ENCODE measurements at places on chromosomes 4 and X.

DNA sequence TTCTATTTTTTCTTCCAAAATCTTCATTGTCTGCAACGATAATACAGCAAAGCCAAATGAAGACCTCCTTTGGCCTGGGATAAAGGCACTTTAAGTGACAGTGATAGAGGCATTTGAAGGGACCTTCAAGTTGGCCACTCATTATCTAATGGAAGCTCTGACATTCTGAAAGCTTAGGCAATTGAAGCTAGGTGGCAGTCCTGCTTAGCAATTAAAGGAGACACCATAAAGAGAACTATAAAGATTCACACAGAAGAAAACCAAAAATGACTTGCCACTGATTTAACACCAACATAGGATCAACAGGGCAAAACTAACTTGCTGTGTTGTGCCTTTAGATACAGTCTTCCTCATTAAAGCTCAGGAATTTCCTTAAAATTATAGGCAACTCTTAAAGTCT lies 103.3 kb upstream of the TSPAN7 start:
- no peak for DNase-seq

- no peak for DNase-seq
These were observed 1.1 kb upstream of the SORBS2 start for GRCh38 chr4:185813133-185813532.

GRCh38 chr4:119087656-119088055 lies 48.0 kb upstream of the MYOZ2 start:
- DNase-seq = no peak

GRCh38 chr4:122764821-122765215 lies 32.3 kb downstream of the BBS12 start:
- DNase-seq = peak; percentile 93

- no peak for DNase-seq
These were observed 147.1 kb downstream of the GLRA2 start for GRCh38 chrX:14676431-14676830.
